ENCODE measurements at places on chromosomes 6 and 20. TPM values are rescaled to one million over a fixed set of nuclear protein-coding genes. Genes with fewer than 3 reads are reported as not detected.

GRCh38 chr20:46588532-46589511, 38.4 kb upstream of the OCSTAMP start:
- H3K4me3 ChIP-seq: no peak overlapping the region
- no peak for DNase-seq
- no peaks in the 10 kb centered on the region for H3K4me1 ChIP-seq
- no peaks in the 10 kb centered on the region for H3K36me3 ChIP-seq

RAET1L gene
- total RNA-seq: not detected

DNA sequence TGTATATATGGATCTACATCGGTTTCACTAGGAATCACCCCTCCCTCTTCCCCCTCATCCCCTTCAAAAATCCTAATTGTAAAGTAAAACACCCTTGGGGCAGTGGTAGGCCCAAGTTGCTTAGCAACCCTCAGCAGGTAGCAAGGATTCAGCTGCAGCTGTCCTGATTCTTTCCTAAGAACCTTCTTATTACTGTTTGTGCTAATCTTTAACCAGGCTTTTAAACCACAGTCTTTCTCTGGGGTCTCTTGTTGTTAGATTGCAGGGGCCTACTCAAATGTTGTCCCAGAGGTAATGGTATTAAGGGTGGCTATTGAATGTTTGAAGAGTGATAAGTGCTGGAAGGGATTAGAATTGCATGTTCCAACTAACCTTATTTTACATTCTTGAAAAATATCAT, 46.4 kb downstream of the PRL start:
- no peak overlapping the region for H3K27ac ChIP-seq
- no peak for DNase-seq
- H3K27me3 ChIP-seq: no peaks in the 10 kb centered on the region
- no peaks in the 10 kb centered on the region for H3K36me3 ChIP-seq
- no peak overlapping the region for H3K4me3 ChIP-seq

DNA sequence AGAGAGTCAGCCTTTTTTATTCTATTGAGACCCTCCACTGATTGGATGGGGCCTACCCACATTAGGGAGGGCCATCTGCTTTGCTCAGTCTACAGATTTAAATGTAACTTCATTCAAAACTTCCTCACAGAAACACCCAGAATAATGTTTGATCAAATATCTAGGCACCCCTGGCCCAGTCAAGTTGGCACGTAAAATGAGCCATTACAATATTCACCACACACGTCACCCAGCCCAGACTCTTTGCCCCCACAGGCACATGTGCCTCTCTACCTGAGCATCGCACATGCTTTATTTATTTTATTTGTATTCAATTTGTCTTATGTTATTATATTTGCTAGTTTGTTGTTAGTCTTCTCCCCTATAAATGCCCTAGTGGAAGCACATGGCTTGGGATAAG, 70.9 kb upstream of the EYA2 start:
- no peaks in the 10 kb centered on the region for H3K27me3 ChIP-seq
- DNase-seq: no peak
- H3K4me3 ChIP-seq: no peak overlapping the region
- no peaks in the 10 kb centered on the region for H3K36me3 ChIP-seq
- H3K27ac ChIP-seq: no peak overlapping the region

DNA sequence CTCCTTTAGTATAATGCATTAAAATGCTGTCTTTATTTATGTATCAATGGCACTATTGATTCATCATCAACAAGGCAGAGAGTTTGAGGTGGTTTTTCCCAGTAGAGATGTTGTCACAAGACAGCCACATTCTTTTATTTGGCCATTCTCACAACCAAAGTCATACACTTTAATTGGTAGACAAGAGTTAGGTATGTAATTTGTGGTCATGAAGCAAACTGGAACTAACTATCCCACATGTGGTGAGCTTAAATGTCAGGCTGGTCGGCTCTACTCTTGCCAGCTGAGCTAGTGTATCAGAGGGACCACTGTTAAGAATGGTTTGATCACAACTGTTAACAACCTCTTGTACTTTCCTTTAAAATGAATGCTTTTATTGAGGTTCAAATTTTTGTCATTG, 714.6 kb downstream of the CD109 start:
- H3K4me1 ChIP-seq: peaks cover 6% of the 10 kb centered on the region
- H3K36me3 ChIP-seq: no peaks in the 10 kb centered on the region
- no peaks in the 10 kb centered on the region for H3K27me3 ChIP-seq
- DNase-seq: no peak

- no peaks in the 10 kb centered on the region for H3K27me3 ChIP-seq
- H3K36me3 ChIP-seq: no peaks in the 10 kb centered on the region
- DNase-seq: peak; percentile 96
- peaks cover 22% of the 10 kb centered on the region for H3K4me1 ChIP-seq
- peak overlapping the region; percentile 65 for H3K4me3 ChIP-seq
Observed at GRCh38 chr6:20403070-20403765, 1.5 kb downstream of the E2F3 start.

CST2 gene
- 0.86 TPM for total RNA-seq

GABRR1 gene
- total RNA-seq: 0.13 TPM

GRCh38 chr6:138692978-138693909, 80.3 kb upstream of the CCDC28A start:
- H3K27ac ChIP-seq: peak overlapping the region; percentile 76
- H3K27me3 ChIP-seq: no peaks in the 10 kb centered on the region
- H3K36me3 ChIP-seq: no peaks in the 10 kb centered on the region
- peak overlapping the region; percentile 88 for H3K4me3 ChIP-seq

DNA sequence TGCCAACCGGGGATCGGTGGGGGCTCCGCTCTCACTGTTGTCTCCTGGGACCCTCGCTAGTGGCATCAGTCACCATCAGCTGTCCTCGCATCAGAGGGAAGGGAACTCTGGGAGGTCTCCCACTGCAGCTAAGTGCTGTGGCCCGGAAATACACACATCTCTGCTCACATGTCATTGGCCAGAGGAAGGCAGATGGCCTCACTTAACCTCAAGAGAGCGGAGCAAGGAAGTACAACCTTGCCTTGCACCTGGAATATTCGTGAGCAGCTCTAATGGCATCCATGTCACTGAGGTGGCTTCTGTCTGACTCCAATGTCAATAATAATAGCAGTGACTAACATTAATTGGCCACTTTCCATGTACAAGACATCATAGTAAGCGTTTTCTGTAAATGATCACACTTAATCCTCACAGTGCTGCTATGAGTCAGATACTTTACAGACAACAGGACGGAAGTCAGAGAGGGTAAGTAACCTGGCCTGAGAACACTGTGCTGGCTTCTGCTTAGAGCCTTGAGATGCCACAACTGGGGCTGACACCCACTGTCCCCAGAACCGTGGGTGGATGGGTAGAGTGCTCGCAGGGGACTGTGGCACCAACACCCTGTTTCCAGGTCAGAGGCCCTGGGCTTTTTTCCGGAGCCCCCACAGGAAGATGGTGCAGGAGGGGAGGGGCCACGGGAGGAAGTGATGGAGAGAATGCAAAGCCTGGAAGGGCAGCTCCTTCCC, 6.0 kb downstream of the LHFPL5 start:
- H3K4me1 ChIP-seq: no peaks in the 10 kb centered on the region
- H3K27me3 ChIP-seq: no peaks in the 10 kb centered on the region
- no peak overlapping the region for H3K4me3 ChIP-seq

SLC17A3 gene
- not detected for total RNA-seq

GRCh38 chr20:8357703-8358102, 225.6 kb downstream of the PLCB1 start:
- H3K36me3 ChIP-seq: no peaks in the 10 kb centered on the region
- DNase-seq: no peak
- no peak overlapping the region for H3K4me3 ChIP-seq
- peaks cover 19% of the 10 kb centered on the region for H3K4me1 ChIP-seq
- no peak overlapping the region for H3K27ac ChIP-seq
- no peaks in the 10 kb centered on the region for H3K27me3 ChIP-seq

DNA sequence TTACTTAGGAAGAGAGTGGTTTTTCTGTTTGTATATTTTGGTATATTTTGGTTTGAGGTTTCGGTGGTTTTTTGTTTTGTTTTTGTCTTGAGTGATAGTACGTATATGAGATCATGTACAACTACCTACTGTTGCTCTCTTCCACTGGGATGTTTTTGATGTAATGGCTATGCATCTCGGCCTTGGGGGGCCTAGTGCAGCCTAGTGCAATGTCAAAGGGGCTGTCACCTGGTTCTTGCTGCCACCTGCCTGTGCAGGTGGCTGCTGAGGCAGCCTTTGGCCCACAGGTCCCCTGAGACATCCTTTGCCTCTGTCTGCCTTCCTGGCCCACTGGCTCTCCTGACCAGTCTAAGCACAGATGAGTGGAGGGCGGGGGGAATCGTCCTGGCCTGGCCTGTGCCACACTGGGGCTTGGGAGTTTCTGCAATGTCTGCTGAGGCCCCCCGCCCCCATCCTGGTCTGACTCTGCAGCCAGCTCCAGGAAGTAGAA, 546.6 kb downstream of the CD83 start:
- no peak for DNase-seq
- H3K4me3 ChIP-seq: no peak overlapping the region
- no peaks in the 10 kb centered on the region for H3K36me3 ChIP-seq
- no peaks in the 10 kb centered on the region for H3K27me3 ChIP-seq
- no peak overlapping the region for H3K27ac ChIP-seq

DNA sequence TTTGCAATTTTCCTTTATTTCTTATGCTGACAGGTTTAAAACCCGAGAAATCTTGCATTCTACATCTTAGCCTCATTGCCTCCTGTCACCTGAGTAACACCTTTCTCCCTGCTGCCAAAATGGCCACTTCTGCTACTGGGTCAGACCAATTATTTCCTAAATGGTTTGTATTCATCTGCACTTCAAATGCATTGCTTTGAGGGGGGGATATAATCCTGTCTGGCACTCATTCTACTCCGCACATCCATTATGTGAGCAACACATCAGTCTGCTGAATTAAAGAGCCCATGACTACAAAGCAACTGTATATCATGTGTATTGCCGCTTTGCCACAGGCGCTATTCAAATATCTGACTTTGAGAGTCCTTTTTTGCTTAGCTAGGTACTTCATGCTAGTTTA, 141.6 kb upstream of the TSHZ2 start:
- H3K4me3 ChIP-seq: no peak overlapping the region
- H3K27me3 ChIP-seq: no peaks in the 10 kb centered on the region

DNA sequence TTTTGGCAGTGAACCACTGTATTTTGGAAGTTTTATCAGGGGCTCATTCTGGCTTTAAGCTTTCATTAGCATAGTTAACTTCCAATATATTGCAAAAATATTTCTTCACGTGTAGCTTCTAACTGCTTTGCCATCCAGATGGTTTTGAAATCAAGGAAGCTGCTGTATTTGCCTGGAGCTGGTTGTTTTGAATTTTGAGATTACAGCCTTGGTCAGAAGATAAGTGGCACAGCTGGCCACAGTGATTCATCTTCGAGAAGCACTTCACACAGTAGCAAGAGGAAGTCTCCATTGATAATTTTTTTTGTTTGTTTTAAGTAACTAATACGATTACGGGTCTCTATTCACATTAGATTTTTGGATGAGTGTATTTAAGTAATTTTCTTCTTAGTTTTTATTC, 3.8 kb downstream of the APCDD1L start:
- peak; percentile 50 for DNase-seq
- no peak overlapping the region for H3K27ac ChIP-seq
- H3K36me3 ChIP-seq: no peaks in the 10 kb centered on the region
- no peak overlapping the region for H3K4me3 ChIP-seq

IPCEF1 gene
- 2.7 TPM for total RNA-seq

OR2J3 gene
- total RNA-seq: not detected

RHAG gene
- 1.4 TPM for total RNA-seq

TFAP2C gene
- 3.4 TPM for total RNA-seq

- H3K27me3 ChIP-seq: no peaks in the 10 kb centered on the region
- H3K4me3 ChIP-seq: no peak overlapping the region
- DNase-seq: no peak
- H3K4me1 ChIP-seq: no peaks in the 10 kb centered on the region
- H3K27ac ChIP-seq: no peak overlapping the region
Observed at GRCh38 chr6:85552652-85553051, 41.0 kb downstream of the SNX14 start.

GRCh38 chr6:135390458-135390857, 107.1 kb downstream of the AHI1 start:
- H3K27me3 ChIP-seq: no peaks in the 10 kb centered on the region
- no peak overlapping the region for H3K27ac ChIP-seq
- no peaks in the 10 kb centered on the region for H3K36me3 ChIP-seq
- H3K4me1 ChIP-seq: no peaks in the 10 kb centered on the region

DNA sequence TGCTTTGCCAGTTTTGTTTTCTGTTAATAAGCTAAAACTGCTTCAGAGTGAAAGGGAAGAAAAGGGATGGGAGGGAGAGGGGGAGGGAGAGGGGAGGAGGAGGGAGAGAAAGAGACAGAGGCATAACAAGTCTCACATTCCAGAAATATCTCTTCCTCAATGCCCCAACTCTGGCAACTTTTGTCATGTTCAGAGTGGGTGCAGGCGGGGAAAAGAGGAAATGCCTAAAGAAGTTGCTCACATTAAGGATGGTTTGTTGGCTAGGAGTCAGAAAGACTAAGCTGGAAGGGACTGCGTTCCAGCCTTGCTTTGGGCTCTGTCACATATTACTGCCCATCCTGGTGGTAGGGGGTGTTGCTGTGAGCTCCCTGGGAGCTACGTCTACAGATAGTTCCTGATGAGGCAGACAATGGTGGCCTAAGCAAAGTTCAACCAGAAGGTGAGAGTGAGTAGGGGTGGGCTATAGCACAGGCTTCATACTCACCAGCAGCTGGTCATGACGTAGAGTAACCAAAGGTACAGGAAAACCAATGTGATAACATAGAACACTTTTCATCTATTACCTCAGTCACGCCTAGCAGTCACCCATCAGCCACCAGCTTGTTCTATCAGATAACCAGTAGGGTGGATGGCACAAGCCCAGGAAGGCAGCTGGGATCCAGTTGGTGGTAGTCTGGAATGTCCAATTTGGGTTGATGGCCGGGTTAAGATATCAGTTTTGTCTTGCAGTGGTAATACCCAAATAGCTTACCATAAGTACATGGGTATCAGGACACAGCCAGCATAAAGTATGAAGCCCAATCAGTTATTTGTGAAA, 2.1 kb downstream of the TSPYL4 start:
- H3K27ac ChIP-seq: peak overlapping the region; percentile 32
- no peak for DNase-seq
- H3K4me1 ChIP-seq: peaks cover 60% of the 10 kb centered on the region

DNA sequence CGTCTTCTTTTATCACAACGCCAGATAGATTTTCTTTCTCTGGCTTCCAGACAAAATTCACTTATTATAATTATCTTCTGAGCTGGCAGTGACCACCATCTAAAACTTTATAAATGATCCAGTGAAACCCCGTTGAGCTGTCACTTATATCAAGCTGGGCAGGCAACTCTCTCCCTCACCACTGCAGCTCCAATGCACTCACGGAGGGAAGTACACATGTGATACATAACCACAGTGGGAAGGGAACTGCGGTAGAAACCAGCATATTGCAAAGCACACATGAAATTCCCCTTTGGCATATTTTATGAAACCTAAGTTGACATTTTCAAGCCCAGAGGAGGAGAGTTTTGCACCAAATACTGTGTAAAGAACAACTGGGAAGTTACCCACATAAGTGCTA, 536.9 kb downstream of the HACE1 start:
- DNase-seq: no peak
- no peaks in the 10 kb centered on the region for H3K36me3 ChIP-seq
- H3K27me3 ChIP-seq: no peaks in the 10 kb centered on the region
- H3K4me1 ChIP-seq: peaks cover 3% of the 10 kb centered on the region
